Tongue (tissue), 3 donors: ENCODE measurements at places on chromosomes 11 and 22. TPM values are rescaled to one million over a fixed set of nuclear protein-coding genes. Genes with fewer than 3 reads are reported as not detected.
A peak's percentile ranks its signal among the peaks of the same experiment; 100 is the strongest.

The UBQLNL gene
- 0.10 TPM for total RNA-seq

The SPA17 gene
- 4.5 TPM for total RNA-seq

The CBLIF gene
- total RNA-seq, result not detected

GRCh38 chr11:63670433-63671321 is 499 bp downstream of the ATL3 start:
- peak; percentile 69 for DNase-seq
